ENCODE measurements at places on chromosomes 12 and 14.

GRCh38 chr14:57729208-57730187 lies 136.4 kb downstream of the SLC35F4 start:
- no peak for DNase-seq

DNA sequence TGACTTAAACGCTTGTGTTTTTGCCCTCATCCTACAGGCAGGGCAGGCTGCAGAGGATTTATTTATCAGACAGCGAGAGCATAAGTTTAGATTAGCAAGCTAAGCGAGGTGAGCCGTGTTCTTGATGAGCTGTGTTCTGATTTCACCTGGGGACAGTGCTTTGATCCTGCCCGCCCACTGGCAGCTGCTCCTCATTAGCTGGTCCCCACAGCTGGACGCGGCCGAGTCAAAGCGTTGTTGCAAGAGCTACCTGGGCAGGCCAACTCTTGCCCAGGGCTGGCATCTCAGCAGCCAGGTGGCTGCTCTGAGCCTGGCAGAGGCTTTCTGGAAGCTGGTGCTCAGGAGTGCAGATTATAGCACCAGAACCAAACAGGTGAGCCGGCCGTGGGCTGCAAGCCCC lies 46.8 kb upstream of the BEGAIN start:
- DNase-seq, result no peak

DNA sequence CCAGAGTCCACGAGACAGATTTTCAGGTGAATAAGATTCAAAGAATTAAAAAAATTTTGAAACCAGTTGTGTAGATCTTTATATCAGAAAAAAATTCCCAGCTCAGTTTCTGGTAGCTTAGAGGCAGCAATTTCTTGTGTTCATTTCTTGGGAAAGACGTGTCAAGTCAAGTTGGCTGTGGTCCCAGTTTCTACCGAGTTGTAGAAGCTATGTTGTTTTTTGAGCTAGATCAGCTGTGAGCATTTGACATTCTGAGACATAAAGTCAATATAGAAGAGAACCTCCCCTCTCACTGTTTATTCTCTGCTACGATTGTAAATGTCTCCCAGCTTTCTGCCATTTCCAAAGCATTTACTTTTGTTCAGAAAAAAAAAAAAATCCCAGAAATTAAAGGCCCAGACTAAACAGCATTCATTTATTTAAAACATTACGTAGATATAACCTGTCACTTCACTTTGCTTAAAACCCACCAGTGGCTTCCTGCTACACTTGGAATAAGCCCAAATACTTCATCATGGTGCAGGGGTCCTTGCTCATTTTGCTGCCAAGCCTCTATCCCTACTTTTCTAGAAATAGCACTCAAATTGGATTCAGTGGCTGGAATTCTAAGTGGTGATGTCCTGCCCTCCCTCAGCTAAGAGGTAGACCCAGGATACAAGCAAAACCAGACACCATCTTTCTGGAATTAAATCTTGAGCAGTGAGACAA lies 20.6 kb upstream of the PYGL start:
- no peak for DNase-seq

GRCh38 chr14:77061630-77062257 lies 33.2 kb upstream of the IRF2BPL start:
- DNase-seq, result no peak

DNA sequence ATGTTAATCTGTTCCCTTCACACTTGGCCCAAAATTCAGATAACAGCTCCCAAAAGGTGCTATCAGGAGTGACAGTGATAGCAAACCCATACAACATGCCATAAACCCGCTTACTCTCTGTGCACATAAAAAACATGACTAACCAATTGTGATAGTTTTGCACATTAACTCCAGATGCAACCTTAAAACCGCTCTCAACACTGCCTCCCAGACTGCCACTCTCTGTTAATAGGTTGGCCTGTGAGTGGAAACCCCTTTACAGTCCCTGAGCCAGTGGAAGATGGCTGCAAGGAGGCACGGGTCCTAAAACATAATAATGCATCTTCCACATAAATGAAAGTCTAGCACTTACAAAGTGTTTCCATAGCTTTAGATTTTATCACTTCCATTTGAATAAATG lies 12.0 kb upstream of the TMTC1 start:
- DNase-seq, result no peak

DNA sequence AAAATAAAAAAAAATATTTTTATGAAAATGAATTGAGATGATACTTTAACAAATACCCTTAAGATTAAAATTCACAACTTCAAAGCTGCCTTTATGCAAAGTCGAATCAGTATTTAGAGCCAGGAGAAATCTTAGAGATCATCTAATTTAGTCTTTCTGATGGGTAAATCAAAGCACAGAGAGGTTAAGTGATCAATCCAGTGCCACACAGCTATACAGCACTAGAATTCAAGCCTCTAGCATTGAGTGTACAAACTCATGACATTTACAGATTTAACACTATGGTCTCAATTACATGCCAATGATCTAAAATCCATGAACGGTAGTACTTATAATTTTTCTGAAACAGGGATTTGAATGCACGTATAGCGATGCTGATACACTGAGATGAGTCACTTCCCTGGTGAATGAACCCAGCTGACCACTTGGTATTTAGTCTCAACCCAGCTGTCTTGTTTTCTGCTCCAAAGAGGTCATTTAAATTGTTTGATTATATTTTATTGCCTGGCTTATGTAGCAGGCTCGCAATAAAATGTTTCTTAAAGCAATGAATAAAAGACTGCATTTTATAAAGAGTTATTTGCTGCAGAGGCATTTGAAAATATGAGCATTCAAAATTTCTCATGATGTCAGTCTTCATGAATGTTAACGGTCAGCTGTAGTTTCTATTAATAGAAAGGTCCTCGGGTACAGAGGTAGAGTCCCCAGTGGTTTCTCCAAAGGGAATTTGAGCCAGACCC lies 152.4 kb upstream of the PRICKLE1 start:
- DNase-seq, result no peak

- no peak for DNase-seq
Measured at GRCh38 chr14:64640839-64641238, 63.4 kb upstream of the PLEKHG3 start.

DNA sequence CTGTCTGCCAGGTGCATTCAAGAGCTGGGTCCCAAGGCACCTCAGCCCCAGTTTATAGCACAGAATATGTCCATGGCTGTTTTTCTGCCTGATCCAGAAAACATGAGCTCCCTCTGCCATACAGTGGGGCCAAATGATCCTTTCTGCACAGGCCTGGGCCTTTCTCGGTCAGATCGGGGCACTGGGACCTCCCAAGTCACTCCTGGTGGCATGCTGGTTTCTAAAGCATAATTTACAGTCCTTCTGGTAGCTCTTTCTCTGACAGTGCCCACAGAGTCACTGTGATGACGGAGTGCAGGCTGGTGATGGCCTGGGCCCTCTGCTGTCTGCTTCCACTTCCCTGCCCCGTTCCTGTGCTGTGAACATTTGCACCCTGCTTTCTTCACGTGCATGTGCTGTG lies 99.2 kb downstream of the ADGRD1 start:
- no peak for DNase-seq

GRCh38 chr12:105860561-105861207 lies 278.1 kb downstream of the NUAK1 start:
- no peak for DNase-seq

DNA sequence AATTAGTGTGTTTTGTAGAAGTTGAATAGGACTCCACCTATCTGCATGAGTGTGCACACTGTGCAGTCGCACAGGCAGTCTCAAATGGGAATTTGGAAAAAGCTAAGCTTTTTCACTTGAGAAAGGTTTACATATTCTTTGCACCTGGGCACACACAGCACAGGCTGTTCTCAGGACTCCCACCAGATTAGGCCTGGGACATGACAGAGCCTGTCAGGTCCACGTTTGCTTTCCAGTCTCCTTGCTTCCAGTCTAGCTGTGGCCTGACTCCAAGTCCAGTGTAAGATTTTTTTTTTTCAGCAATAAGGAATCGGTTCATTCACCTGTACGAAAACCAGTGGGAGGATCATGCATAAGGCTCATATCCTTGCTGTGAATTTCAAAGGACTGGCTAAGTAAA lies 181.3 kb downstream of the ZFP36L1 start:
- DNase-seq, result no peak

DNA sequence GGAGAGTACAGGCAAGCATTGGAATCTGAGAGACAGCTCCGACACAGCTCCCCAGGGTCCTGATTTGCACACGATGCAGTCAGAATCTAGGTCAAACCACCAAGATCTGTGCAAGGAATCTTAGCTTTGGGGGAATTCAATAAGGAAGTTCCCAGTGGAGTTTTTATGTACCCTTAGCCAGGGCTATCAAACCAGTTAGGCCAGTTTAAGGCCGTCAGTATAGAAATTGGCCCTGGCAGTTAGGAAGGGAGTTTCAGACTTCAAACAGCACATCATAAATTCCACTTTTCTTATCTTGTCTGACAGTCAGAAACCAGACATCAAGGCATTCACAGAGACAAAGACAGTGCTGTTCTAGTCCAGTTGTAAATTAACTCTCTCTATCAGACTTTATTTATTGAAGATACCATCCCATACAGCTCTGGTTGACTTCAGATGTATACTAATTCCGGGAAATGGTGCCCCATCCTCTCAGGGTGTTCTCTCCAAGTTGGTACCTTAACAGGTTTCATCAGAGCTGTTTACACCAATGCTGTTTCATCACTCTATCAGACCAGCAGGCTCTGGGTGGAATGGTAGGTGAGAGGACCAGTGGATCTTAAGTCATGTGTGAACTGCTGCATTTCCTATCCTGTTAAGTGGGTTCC lies 157.5 kb upstream of the ATF7IP start:
- no peak for DNase-seq

DNA sequence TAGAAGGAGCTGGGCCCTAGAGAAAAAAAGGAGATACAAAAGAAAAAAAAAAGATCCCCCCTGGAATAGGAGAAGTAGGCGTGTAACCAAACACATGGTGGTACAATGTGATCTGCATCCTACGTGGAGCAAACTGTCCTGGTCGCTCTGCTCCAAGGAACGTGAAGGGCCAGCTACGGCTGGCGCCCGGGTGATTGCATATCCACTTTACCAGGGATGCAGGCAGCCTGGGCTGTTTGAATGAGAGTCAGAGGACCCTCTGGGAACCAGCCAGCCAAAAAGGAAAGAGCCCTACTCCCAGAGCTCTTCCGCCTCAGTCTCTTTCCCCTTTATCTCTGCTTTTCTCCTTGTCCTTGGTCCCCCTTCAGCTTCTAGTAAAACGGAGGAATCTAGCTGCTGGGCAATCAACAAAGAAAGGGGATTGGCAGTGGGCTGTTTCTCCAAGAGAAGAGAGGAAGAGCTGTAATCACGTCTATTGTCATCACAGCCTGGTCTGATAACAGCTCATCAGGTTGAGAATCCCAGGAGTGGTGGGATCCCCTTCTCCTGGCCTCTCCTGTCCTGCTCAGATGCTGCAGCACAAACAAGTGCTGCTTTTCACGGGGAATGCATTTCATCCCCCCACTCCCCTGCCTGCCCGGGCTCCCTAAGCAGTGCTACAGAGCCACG lies 156.0 kb downstream of the ADCK1 start:
- no peak for DNase-seq

GRCh38 chr14:74634964-74635363 lies 22.9 kb upstream of the LTBP2 start:
- DNase-seq, result no peak

GRCh38 chr12:46160981-46161690 lies 107.7 kb downstream of the SLC38A1 start:
- DNase-seq, result no peak

DNA sequence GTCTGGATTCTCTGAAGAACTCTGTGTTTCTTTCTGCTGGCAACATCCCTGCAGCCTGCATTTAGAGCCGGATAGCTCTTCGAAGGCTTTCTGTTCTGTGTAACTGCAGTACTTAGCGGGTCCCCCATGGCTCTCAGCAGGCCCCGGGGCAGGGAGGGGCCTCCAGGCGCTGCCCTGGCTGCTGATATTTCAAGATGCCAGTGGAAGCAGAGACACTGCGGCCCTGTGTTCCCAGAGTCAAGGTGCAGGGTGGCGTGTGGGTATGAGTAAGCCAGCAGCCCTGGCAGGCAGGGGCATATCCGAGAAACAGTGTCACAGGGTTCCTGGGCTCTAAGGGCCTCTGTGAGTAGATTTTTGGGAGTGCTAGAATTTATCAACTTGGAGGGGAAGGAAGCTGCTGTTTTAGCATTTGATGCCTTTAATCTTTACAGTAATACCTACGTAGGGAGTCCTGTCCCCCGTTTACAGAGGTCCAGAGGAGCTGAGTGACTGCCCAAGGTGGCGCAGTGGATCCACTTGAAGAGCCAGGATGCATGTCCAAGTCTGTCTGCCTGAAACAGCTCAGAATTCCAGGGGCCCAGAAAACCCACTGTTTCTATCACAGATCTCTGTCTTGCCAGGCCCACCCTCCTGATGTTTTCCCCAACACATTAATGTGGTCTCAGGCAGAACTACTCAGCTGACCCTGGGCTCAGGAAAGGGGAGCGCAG lies 16.2 kb downstream of the ESRRB start:
- no peak for DNase-seq
